Right ventricle myocardium inferior (tissue), 1 donor: ENCODE measurements at places on chromosomes 3 and 15. TPM values are rescaled to one million over a fixed set of nuclear protein-coding genes. Genes with fewer than 3 reads are reported as not detected.

- peak; percentile 76 for DNase-seq
Measured at GRCh38 chr3:37590328-37591079, 271.2 kb upstream of the CTDSPL start.

DNA sequence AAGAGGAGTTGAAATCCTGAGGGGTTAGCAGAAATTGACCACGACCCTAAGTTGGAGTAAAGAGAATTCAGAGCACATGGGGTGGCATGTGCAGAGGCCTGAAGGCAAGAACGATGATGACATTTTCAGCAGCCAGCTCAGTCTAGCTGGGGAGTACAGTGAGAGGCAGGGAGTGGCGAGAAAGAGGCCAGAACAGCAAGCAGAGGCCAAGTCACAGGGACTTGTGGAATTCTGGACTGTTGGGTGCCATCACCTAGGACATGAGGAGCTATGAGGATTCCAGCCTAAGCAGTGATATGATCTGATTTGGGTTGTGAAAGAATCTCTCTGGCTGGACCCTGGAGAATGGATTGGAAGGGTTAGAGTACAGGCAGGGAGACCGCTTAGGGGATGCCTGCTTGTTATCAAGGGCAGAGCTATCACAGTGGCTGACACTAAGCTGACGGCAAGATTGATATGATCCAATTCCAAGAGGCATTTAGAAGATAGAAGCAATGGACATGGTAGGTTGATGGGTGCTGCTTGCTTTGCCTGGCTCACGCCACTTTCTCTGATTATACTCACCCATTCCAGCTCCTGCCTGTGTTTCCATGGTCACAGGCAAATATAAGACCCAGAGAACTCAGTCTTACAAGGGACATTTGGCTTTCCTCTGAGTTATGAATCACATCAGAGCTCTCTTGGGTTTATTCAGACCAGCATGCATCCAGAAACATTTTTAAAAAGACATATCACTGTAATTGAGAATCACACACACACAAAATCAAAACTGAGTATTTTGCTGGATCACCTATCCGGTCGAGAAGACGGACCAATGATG, 66.4 kb downstream of the LRTM1 start:
- DNase-seq, result no peak

DNA sequence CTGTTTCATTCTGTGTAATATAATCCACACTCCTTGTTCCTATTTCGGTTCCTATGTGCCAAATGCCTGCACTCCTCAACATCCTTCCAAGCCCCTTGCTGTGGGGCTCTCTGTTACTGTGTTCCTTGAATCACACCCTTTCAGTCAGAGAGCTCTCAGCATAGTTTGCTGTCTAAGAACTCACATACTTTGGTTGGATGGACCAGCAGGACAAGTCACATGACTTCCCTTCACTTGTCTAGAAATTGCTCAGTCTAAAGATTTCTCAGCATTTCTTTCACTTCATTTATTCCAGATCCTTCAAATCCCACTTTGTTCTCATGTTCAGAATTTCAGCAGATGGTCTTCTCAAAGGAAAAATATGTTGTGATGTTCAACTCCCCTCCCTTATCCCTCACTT, 203.5 kb upstream of the PFN2 start:
- DNase-seq, result no peak

DNA sequence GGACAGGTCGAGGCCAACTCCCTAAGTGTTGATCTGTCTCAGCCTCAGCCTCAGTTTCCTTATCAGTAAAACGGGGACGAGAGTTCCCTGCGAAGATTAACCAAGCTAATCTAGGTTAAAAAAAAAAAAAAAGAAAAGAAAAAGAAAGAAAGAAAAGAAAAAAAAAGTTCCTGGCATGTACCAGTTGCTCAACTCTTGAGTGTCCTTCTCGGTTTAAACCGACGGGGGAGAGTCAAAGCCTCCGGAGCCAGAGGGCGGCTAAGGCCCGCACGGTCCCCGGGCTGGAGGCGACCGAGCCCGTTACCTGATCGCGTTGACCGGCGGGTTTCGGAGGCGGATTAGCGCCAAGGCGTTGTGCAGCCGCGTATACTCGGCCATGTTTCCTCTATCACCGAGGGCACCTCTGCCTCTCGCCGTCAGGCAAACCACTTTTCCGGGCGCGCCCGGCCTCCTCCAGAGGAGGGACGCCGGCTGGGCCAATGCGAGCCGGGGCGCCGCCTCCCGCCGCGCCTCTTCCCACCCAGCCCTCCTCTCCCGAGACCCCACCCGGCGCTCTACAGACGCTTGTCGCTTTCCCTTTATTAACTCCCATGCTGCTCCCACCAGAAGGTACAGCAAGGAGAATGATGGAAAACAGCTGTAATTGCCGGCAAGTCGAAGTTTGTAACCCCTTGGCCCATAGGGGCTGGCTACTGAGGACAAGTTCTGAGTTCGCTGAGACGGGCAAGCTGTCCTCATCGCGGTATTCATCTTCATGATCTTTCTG, at the start of gene EHHADH:
Gene EHHADH, minus strand, starts transcription at position 405 of the 766 bp plus-strand sequence. Its CDS starts 27 bp downstream, at position 378.
- peak; percentile 90 for DNase-seq

DNA sequence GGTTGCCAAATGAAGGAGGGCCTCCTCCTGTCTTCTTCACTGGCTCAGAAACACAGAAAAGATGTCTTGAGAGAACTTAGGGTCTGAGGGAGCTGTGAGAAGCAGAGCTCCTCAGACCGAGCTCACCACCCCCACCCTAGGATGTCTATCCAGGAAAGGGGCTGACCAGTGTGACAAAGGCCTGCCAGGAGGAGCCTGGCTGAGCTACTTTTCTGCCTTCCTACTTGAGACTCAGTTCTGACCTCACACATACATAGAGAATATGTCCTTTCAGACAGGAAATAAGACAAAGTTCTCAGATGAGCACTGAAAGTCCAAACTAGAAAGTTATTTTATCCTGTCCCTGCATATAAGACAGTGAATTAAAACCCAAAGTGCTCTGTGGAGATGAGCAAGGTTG, 54.5 kb downstream of the KIF9 start:
- DNase-seq, result no peak

The SLC28A2 gene
- not detected for total RNA-seq
